Stimulated activated CD8-positive, alpha-beta memory T cell treated with anti-CD3 and anti-CD28 coated beads, Interleukin-7, amount 100 ng/mL, for 1 hour (primary cell): ENCODE measurements at places on chromosomes 13 and 19.
A peak's percentile ranks its signal among the peaks of the same experiment; 100 is the strongest.

GRCh38 chr19:5172859-5173630 is 167.6 kb downstream of the PTPRS start:
- DNase-seq: no peak

GRCh38 chr13:98541701-98542203 is 35.2 kb downstream of the STK24 start:
- DNase-seq: no peak

DNA sequence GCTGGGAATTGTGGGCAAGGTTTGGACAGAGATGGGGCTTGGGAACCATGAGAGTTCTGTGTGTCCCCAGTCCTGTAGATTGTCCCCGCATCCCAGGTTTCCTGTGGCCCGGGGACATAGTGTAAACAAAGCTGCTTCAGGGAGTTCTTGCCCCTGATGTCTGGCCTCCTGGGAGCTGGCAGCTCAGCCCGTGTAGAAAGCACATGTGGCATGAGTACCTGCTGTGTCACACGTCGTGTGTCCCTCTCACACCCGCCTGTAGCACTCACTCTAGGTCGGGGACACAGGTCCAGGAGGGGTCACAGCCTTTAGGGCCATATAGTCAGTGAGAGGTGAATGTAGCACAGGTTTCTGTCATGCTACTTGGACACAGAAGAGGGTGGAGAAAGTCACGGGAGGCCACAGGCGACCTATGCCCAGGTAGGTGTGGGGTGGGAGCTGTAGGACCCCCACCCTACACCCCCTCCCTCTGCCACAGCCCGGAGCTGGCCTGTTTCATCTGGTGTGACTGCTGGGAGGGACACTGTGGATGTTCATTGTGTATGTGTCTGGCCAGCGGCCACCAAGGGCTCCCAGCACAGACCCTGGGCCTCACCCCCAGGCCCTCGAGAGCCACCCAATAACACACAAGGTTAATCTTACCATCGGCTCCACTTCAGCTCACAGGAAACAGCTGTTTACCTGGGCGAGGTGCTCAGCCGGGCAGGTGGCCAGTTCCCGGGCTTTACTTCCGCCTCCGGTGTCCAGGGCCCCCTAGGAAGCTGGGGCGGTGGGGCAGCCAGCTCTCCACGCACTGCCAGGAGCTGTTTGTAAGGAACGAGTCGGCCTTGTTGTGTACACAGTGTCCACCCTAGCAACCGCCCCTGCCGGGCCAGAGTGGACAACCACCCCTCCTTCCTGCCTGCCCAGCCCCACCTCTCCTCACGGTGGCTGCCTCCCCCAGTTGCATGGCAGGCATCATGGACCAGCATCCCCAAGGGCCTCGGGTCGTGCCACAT is 49.7 kb downstream of the COMP start:
- DNase-seq: no peak

DNA sequence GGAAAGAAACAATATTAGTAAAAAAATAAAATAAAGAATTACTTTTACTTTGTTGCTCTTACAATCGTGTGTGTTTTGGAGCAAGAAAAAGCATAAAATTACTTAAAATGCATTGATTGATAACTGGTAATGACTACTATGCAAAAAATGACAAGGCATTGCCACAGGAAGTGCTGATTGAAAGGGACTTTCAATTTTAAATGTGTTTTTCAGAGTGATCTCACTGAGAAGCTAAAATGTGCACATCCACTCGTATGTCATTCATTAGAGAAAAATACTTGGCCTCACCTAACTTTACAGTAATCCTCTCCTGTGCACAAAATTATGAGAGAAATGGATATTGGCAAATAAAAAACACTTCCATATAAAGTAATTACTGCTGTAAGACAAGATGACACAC is 934.9 kb downstream of the SLITRK6 start:
- DNase-seq: no peak

- peak; percentile 6 for DNase-seq
Observed at GRCh38 chr13:110116072-110116487, 190.9 kb downstream of the COL4A1 start.

- no peak for DNase-seq
Observed at GRCh38 chr13:112894673-112895481, 74.1 kb upstream of the MCF2L start.

GRCh38 chr13:59754411-59754810 is 409.3 kb downstream of the DIAPH3 start:
- DNase-seq: no peak

DNA sequence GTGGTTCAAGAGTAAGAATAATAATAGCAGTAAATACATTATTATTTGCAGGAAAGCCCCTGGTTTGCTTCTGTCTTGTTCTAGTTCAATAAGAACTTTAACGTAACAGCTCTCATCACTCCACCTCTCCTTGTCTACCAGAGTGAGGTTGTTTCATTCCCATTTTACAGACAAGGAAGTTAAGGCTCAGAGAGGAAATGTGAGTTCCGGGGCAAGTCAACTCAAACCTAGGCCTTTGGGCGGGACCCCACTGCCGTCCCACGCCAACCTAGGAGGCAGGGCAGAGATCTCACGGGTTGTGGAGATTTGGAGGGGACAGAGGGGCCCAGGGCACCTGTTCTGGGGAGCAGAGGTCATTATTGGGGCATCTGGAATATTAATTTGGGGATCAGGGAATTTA is 1.5 kb downstream of the MAP4K1 start:
- DNase-seq: no peak

DNA sequence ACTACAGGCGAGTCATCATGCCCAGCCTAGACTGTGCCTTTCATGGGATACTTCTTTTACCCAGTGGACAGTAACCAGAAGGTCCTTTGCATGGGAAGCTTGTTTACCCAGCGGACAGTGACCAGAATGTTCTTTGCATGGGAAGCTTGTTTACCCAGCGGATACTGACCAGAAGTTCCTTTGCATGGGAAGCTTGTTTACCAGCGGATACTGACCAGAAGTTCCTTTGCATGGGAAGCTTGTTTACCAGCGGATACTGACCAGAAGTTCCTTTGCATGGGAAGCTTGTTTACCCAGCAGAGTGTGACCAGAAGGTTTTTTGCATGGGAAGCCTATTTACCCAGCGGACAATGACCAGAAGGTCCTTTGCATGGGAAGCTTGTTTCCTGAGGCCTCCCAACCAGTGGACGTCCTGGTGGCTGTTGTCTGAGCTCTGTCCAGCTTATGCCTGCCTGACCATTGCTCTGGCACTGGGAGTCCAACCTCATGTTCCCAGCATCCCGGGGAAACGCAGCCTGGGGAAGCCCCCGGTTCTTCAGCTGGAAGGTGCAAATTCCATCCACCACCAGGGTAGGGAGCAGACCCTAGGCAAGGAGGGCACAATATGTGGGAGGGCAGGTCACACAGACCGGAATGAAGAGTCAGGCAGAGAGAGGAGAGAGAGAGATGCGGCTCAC is 41.6 kb upstream of the PDCD5 start:
- DNase-seq: no peak

- no peak for DNase-seq
Observed at GRCh38 chr13:73657821-73658540, 476.2 kb downstream of the KLF12 start.

DNA sequence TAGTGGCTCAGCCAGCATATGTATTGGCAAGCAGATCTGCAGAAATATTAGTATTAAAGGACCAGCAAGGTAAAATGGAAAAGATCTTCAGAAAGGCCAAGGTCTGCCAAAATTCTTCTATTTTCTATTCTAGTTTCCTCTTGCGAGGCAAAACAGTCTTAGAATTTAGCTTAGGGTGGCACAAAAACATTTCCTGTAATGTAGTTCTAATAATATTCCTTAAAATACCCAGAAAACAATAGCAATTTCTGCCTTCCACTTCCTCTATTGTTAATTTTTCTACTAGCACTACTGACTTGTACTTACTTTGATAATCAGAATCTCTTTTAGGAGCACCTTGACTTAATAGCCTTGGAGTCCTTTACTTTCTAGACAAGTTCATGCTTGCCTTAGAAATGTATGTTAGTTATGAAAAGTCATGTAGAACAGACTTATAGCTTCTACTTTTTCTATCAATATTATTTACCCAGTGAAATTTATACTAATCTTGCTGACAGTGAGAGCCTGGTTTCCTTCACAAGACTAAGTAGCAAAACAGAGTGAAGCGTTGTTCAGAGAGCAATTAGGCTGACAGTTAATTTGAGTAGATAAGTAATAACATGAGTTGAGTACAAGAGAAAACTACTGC is 23.9 kb upstream of the LPAR6 start:
- DNase-seq: no peak

- DNase-seq: no peak
Observed at GRCh38 chr13:111344471-111345191, 24.2 kb downstream of the TEX29 start.

DNA sequence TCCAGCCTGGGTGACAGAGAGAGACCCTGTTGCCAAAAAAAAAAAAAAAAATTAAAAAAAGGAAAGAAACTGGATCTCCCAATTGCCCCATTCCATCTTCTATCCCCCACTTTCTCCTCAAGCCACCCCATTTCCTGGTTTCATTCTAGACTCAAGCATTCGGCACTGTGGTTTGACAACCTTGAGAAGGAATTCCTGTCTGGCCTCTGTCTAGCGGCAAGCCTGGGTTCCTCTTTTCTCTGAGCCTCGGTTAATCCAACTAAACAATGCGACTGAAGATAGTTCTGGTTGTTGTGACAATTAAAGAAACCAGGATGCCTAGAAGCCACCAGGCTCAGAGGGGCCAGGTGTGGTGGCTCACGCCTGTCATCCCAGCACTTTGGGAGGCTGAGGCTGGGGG is 3.3 kb upstream of the C3 start:
- no peak for DNase-seq

DNA sequence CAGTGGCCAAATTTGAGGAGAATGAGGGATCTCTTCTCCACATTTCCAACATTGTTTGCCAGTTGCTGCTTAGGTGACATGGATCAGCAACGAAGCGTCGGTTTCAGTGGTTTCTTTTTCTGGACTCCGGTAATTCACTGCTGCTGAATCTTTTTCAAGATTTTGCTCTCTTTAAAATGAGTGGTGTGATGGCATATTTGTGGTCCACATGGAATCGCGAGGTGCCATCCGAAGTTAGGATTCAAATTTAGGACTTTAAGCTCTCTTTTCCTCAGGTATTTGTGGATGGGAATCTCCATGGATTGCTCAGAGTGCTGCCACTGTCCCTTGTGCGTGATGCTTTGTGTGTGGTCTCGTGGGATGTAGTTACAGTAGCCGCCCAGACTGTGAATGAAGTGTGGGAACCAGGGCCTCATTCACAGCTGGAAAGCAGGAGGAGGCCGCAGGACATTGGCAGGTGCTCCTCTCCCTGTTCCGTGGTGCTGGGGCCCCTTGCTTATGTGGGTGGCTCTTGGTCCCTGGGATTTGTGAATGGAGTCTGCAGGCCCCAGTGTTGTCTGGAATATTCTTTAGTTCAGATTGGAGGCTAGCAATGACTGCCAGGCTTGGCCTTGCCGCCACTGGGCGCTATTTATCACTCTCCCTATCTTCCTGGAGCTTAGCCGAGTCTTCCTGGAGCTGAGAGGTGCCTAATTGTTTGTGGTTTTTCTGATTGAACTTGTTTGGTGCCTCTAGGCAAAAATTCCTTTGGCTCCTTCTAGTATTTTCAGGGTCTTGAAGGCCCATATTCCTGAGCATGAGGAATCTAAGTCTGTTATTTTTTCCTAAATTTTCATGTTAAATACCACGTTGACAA is 1.5 kb downstream of the ILF3 start:
- DNase-seq: no peak

DNA sequence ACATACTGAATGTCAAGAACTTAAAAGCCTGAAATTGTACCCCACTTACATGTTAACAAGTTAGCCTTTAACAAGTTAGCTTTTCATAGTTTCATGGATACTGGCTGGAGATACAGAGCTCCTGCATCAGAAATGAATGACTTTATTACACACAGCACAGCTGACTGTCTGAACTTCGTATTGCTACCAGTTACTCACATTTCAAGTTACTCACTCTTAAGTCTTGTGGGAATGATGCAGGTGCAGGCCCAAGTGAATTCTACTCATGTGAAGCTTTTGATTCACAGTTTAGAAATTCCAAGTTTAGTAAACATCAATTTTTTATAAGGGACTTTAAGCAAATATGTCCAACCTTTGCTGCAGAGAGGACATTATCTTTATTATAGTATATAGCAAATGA is 762.2 kb upstream of the PRR20A start:
- DNase-seq: no peak

DNA sequence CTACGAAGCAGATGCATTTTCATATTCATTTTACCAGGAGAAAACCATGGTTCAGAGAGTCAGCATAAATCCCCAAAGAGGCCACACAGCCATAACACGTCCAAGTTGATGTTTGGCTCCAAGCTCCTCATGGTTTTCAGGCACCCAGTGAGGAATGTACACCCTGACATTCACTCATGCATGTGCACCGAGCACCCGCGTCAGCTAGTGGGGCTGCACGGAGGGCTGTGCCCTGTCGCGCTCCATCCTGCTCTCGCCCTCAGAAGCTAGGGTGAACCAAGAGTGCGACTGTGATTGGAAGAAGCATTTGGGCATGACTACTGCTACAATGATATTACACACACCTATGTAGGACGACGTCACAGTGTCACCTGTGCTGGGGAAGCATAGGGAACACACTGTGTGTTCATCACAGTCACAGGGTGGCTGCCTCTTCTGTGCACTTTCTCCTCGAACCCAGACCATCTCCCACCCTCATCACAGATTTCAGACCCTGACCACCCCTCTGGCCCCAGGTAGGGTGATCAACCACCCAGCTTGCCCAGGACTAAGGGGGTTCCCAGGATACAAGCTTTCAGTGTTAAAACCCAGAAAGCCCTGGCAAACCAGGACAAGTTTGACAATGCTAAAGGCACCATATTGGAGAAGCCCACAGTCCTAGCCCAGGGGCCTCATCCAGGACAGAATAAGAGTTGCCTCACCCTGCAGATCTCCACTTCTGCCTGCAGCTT is 148.6 kb upstream of the ZNF507 start:
- no peak for DNase-seq

- DNase-seq: no peak
Observed at GRCh38 chr13:101515504-101515903, 63.0 kb downstream of the ITGBL1 start.

DNA sequence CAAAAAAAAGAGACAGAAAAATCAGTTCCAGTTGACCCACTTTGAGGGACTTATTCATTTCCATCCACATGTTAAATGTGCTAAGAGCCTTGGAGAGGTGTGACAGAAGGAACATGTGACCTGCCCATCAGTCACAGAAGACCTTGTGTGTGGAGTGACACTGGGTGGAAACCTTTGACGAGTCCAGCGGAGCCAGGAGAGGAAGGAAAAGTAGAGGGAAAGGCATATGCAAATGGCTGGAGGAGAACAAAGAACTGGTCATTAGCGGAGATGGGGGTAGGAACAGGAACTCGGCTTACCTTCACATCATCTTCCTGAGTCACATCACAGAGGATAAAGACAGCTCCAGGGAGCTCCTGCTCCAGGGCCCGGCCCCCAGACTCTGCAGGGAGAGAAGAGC is 2.3 kb downstream of the HSD17B14 start:
- no peak for DNase-seq

DNA sequence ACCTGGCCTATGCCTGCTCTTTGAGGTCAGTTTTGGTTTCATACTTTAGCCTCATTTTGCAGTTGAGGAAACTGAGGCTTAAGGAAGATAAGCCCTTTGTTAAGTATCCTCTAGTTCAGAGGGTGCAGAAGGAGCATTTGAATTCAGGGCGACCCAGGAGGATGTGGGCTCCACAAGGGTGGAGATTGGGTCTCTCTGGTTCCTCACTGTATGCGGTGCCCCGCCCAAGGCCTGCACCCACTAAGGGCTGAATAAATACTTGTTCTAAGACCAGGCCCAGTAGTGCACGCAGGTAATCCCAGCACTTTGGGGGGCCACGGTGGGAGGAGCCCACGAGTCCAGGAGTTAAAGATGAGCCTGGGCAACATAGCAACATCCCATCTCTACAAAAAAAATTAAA is 768 bp upstream of the SLC44A2 start:
- DNase-seq: no peak

- DNase-seq: no peak
Observed at GRCh38 chr19:48964205-48965039, 687 bp upstream of the FTL start.
